ENCODE measurements at places on chromosomes 1 and 21.
A peak's percentile ranks its signal among the peaks of the same experiment; 100 is the strongest.

DNA sequence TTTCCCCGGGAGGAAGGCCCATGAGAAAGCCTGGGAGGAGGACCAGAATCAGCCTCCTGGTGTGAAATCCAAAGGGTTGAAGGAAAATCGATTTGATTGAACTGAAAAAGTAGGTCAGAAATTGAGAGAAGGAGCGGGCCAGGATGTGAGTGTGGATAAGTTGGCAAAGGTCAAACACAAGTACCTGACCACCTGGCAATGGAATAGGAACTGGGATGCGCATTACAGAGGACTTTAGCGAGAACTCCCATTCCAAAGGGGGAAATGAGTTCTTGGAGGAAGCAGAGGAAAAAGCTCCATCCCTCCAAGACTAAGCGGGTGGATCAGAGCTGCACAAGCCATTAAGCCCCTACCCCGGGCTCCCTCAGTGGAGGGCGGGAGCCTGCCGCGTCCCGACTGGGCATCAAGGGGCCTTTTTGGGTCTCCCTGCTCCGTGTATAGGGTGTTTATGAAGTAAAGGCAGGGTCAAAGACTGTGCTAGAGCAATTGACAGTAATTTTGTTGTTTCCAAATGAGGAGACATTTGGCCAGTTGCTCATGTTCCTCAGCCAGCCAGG is 56.4 kb downstream of the TGFB2 start:
- DNase-seq: no peak

- DNase-seq: no peak
Observed at GRCh38 chr1:101905283-101905835, 91.4 kb downstream of the OLFM3 start.

DNA sequence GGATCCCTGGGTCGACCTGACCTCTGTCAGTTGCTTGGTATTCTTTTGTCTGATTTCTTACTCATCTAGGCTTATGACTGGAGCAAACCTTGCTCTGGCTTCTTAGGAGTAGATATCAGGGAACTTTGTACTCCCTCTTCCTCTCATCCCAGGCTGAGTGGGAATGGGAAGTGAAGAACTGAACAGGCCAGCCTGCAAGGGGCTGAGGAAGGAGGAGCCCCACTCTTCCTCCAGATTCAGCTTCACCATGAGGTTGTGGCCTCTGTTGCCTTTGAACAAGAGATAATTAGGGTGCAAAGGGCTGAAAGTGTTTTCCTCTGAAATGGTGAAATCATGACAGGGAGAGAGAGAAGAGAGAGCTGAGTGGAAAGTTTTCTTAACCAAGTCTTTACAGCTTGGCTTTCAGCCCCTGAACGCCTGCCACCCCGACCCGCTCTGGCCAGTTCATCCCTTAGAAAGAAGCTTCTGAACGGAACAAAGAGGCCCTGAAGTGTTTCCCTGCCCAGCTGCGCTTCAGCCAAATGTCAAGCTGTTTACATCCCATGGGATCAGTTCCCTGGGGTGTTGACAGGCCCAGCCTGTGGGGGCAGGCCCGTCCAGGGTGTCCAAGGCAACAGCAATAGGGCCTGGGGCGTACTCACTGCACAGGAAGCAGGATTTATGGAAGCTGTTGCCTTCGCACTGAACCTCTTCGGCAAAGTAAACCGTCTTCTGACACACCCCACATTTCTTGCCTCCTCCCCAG is 11.2 kb downstream of the CSRP1 start:
- no peak for DNase-seq

DNA sequence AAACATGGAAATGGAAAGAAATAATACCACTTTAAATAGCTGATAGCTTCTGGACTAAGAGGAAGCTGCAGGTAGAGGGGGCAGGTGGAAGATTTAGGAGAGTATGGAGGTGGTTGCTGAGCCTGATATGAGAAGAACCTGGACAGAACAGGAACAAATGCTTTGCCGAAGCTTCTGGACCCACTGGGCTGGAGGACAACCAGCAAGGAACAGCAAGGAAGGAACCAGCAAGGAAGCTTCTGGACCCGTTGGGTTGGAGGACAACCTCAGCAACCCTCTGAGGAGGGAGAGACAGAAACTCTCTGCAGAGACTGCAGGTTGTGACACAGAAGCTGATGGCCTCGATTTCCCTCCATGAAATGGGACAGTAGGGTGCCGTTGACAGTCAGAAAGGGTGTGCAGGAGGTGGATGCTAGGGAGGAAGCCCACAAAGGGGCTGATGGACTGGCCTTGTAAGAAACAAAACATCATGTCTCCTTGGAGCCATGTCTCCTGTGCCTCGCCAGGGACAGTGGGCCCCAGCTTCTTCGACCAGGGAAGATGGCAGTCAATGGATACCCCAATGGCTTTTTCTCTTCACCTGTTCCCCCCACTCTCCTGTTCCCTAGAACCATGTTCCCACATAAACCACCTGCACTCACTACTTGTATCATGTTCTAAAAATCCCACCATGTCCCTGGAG is 8.3 kb upstream of the WNT3A start:
- no peak for DNase-seq

- DNase-seq: no peak
Observed at GRCh38 chr1:53726009-53726600, 12.9 kb downstream of the GLIS1 start.

GRCh38 chr1:90412563-90412962 is 304.5 kb downstream of the BARHL2 start:
- no peak for DNase-seq

DNA sequence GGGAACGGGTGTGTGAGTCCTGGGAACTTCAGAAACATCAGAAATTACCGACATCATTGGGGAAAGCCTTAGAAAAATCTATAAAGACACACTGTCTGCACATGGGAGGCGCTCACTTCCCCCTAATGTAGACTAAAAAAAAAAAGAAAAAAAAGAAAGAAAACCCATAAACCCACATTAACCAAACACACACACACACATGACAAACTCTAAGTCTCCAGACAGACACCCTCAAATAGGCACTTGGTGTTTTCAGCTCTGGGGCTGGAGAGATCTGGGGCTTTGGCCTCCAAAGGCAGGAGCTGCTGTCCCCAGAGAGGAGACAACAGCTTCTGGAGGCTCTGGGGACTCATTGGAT is 13.2 kb upstream of the SDHB start:
- DNase-seq: no peak

- no peak for DNase-seq
Observed at GRCh38 chr1:208607616-208608015, 363.4 kb upstream of the PLXNA2 start.

DNA sequence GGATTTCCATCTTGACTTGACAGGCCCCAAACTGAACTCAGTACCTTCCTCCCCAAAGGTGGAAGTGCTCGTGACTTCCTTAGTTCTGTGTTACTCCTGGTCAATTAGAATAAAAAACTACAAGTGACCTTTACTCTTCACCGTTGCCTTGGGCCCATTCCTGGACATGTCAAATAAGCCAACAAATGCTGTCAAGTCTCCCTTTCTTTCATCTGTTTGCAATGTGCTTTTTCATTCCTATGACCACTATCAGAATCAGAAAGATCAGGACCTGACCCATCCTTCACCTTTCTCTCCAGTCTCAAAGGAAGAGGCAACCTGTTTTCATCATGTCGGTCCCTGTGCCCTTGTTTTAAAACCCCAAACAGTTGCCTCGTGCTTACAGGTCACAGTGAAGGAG is 4.9 kb upstream of the KCNJ10 start:
- DNase-seq: no peak

DNA sequence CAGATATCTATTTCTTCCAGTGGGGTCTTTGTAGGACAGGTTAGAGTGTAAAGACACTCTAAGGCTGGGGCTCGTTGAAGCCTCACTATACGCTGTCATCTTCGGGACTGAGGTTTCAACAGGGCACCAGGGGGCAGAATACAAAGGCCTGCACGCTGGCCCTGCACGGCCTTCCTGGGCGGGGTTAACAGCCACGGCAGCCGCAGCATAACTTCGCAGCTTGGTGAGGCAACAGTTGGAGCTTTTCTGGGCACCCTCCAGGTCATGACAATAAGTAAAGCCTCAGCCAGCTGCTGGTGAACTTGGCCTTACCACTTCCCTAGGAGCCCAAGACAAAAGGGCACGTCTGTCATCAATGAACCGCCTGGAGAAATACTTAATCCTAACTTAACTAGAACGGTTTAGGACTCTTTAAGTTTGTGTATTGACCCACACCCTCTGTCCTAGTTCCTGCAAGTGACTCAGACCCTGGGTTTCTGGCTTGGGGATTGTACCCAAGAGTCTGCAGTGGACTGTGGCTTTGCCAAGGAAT is 2.3 kb upstream of the RUNX1 start:
- peak; percentile 69 for DNase-seq

- no peak for DNase-seq
Observed at GRCh38 chr1:233721004-233721595, 107.2 kb downstream of the KCNK1 start.

DNA sequence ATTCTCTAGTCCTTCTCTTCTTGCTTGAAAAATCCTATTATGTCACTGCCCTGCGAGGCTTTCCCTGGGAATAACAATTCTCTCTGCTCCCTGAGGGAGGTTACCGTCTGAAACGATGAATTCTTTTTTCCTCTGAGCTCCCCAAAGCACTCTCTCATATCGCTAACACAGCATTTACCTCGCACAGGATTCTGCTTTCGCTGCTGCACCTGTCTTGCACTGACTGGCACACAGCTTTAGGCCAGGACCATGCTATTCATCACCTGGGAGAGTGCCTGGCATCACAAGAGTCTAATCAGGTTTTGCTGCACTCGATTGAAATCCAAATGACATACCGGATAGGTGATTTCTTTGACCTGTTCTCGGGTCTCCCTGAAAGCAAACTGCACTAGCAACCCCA is 52.8 kb upstream of the GNG4 start:
- DNase-seq: no peak

- no peak for DNase-seq
Observed at GRCh38 chr1:17292299-17293160, 15.5 kb upstream of the PADI4 start.

DNA sequence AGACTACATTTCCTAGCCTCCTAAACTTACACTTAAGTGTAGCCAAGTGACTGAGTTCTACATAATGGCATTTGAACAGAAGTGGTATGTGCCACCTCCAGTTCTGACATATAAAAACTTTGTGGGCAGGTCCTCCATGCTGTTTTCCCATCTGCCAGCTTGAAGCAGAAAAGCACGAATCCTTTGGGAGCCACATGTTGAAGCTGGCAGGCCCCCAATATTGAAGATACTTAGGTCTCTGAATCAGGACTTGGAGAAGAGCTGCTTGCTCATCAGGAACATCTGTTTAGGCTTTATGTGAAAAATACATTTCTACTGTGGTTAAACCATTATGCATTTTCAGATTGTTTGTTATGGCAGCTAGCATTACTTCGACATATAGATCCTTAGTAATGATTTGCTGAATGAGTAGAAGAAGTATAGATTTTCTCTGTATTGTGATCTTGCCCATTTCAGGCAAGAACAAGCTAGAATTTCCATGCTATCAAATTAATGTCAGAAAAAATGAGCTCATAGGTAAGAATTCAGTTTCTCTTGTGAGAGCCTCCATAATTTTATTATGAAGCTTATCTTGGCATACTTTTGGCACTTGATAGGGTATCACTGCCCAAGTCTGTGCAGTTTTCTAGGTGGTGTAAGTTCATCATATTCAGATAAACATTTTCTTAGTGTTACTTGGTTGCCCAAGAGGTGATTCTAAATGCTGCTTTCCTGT is 68.4 kb downstream of the GDAP2 start:
- no peak for DNase-seq

- no peak for DNase-seq
Observed at GRCh38 chr1:197321811-197322210, 53.8 kb downstream of the CRB1 start.

GRCh38 chr1:240304466-240304865 is 212.8 kb downstream of the FMN2 start:
- no peak for DNase-seq

- DNase-seq: no peak
Observed at GRCh38 chr1:156075162-156075561, 7.1 kb downstream of the MEX3A start.

DNA sequence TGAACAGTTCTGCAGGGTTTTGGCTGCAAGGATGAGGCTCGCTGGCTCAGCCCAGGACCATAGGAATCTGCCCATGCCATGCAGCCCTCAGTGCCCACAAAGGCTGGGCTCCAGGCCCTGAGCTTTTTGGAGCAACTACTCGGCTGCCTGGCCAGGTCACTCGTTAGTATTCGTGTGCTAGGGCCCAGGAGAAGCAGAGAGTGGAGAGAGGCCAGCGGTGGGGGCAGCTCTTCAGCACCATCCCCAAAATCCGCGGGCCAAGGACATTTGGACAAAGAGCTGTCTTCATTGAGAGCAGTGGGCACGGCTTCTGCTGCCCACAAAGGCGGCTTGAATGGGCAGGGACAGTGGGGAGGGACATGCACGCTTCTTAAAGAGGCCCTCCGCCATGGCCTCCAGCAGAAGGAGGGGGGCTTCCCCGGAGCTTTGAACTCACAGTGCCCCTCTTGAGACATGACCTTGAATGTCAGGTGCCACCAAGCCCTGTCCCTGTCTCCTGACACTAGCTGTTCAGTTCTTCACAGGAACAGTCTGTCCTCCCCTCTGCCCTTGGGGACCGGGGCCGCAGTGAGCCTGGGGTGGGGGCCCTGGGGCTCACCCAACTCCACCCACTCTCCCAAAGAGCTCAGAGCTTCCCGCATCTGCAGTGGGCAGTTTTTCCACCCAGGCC is 106.1 kb upstream of the ARHGEF16 start:
- no peak for DNase-seq

DNA sequence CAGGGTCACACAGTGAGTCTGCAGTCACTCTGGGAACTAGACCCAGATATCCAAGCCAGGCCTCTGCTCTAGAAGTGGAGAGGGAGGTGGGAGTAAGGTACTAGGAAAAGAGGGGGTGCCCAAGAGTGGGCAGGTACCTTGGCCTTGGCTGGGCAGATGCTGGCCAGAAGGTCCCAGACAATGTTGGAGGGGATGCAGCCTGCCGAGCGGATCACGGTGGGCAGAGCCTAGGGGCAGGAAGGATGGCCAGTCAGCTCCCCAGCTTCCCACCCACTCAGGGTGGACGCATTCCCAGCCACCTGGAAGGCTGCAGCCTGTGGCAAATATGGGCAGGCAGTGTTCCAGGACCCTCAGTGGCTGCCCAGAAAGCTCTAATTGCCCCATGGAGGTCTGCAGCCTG is 23.3 kb downstream of the SPOCD1 start:
- no peak for DNase-seq

DNA sequence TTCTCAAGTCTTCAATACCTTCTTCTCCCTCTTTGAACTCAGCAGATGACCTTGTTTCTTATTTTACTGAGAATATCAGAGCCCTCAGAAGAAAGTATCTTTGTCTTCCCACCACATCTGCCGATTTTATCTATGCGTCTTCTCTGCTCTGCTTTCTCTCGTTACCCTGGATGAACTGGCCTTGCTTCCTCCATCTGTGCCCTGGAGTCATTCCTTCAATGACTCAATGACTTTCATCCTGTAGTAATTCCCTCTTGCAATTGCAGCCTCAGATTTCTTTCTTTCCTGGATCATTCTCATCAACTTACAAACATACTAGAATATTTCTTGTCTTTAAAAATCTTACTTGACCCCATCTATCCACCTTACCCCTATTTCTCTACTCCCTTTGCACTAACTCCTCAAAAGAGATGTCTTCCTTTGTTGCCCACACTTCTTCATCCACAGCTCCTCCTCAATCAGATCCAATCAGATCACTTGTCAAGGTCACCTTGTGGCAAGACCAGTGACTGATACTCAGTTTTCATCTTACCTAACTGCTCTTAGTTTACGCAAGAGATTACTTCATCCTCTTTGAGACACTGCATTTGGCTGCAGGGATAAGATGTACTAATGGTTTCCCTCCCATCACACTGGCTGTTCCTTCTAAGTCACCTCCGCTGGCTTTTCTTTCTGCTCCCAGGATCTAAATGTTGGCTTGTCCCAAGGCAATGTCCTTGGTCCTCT is 8.2 kb upstream of the TGFBR3 start:
- no peak for DNase-seq

Measured in activated CD8-positive, alpha-beta memory T cell treated with anti-CD3 and anti-CD28 coated beads for 1 hour (primary cell).